ENCODE measurements at places on chromosomes 6 and 20.

DNA sequence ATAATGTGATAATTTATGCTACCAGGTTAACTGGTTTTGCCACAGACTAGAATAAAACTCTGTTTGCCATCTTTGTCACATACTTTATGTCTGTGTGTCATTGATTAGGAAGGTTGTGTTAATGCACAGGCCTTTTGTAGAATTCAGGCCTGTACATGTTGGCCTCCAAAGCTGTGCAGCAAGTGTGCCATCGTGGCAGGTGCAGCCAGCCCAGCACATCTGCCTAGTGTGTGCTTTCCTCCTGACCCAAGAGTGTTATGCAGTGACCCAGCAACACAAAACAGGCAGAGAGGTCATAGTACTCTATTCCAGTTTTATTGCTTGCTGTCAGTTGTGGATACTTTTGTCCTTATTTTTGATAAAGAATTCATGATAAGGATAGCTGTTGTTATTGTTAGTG is 3.7 kb downstream of the MAP3K4 start:
- H3K27ac ChIP-seq = no peak overlapping the region
- peaks cover 6% of the 10 kb centered on the region for H3K4me1 ChIP-seq
- no peak for DNase-seq
- H3K27me3 ChIP-seq = no peaks in the 10 kb centered on the region
- H3K4me3 ChIP-seq = no peak overlapping the region

DNA sequence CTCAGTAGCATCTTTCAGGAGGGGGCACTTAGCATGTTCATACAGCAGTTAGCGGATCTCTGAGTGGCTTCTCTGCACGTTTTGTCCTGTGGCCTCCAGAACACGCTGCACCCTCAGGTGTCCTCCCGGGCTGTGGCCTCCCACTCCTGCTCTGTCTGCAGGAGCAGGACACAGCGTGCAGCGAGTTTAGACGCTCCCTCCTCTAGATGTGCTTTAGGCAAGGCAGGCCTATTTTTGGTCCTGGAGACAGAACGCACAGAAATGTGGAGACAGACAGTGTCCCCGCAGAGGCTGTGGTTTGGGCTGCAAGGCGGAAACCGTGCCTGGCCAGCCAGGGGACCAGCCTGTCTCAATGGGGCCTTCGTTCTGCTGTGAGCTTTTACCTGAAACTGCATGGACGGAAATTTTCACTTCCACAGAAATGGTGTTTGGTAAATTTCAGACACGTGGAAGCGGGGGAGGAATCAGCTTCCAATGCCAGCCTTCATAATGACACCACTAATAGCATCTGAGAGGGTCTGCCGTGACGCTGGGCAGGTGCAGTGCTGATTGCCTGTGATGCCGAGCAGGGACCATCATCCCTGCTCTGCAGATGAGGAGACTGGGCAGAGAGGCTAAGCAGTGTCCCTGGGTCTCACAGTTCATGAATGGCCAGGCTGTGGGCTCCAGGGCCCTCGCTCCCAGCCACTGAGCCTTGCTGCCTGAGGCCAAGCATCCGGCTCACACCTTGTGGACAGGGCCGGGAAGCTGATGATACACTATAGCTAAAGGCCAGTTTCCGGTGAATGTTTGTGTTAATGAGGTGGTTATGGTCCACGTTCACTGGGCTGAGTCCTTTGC is 120.9 kb downstream of the SYCP2 start:
- H3K4me1 ChIP-seq = no peaks in the 10 kb centered on the region
- no peak overlapping the region for H3K4me3 ChIP-seq
- no peak overlapping the region for H3K27ac ChIP-seq
- peaks cover 52% of the 10 kb centered on the region for H3K27me3 ChIP-seq
- no peaks in the 10 kb centered on the region for H3K36me3 ChIP-seq

- H3K27ac ChIP-seq = no peak overlapping the region
- H3K4me1 ChIP-seq = no peaks in the 10 kb centered on the region
- no peak overlapping the region for H3K4me3 ChIP-seq
- H3K27me3 ChIP-seq = no peaks in the 10 kb centered on the region
- DNase-seq = no peak
Measured at GRCh38 chr6:152502421-152503188, 134.6 kb downstream of the SYNE1 start.

DNA sequence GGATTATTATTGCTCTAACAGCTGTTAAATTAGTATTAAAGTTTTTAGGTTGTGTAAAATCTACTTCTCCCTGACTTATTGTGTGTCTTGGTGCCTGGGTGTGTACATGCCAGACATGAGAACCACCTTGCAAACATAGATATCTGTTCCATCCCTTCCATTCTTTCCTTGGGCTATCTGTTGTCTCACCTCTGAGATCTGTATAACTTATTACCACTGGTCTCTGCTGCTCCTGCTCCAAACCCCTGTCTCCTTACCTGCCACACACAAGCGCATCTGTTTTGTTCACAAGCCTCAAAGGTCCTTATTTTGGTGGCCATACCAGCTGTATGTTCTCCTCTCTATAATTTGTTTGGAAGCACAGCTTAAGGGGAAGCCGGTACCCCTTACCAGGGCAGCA is 2.5 kb downstream of the LRRC1 start:
- no peaks in the 10 kb centered on the region for H3K4me1 ChIP-seq
- H3K27me3 ChIP-seq = peaks cover 30% of the 10 kb centered on the region
- no peaks in the 10 kb centered on the region for H3K36me3 ChIP-seq

DNA sequence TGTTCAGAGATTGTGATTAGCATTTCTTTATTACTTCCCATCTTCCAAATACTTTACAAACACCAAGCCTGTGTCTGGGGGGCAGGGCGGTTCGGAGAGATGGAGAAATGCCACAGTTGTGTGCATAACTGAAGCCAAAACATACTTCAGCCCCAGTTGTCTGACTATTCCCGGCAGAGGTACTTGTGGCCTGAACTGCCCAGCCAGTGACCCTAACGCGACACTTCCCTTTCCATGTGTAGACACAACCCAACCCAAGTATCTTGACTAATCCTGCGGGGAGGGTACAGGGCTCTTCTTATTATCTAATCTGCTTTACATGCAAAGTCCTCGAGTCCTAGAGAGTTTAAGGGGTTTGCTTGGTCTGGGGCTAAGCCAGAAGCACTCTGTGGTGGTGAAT is 46.2 kb downstream of the ISM1 start:
- no peak overlapping the region for H3K27ac ChIP-seq
- no peak overlapping the region for H3K4me3 ChIP-seq
- no peaks in the 10 kb centered on the region for H3K36me3 ChIP-seq
- no peaks in the 10 kb centered on the region for H3K27me3 ChIP-seq

DNA sequence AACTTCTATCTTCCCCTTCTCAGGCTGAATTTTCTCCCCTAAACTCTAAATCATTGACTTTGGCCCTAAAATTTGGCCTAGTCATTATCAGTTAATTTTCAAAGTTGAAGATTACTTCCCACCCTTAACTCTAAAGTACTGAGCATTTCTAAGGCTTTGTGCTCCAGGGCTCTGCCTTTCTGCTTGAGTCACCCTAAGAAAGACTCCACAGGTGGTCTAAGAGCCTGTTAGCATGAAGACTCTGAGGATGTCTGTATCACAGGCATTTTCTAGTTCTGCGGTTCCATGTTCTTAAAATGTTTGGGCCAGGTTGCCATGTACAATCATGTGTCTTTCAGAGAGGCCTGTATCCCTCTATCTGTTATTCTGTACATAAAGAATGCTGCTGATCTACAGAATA is 808.1 kb upstream of the MANEA start:
- H3K4me3 ChIP-seq = no peak overlapping the region
- DNase-seq = no peak
- H3K4me1 ChIP-seq = no peaks in the 10 kb centered on the region
- H3K27ac ChIP-seq = no peak overlapping the region

GRCh38 chr6:158662954-158663624 is 13.2 kb downstream of the SYTL3 start:
- peaks cover 64% of the 10 kb centered on the region for H3K27me3 ChIP-seq
- no peak for DNase-seq
- H3K36me3 ChIP-seq = no peaks in the 10 kb centered on the region

- peaks cover 5% of the 10 kb centered on the region for H3K27me3 ChIP-seq
- no peaks in the 10 kb centered on the region for H3K4me1 ChIP-seq
- H3K27ac ChIP-seq = no peak overlapping the region
- H3K36me3 ChIP-seq = no peaks in the 10 kb centered on the region
- H3K4me3 ChIP-seq = no peak overlapping the region
- DNase-seq = no peak
Measured at GRCh38 chr20:24895431-24895830, 53.6 kb upstream of the CST7 start.

DNA sequence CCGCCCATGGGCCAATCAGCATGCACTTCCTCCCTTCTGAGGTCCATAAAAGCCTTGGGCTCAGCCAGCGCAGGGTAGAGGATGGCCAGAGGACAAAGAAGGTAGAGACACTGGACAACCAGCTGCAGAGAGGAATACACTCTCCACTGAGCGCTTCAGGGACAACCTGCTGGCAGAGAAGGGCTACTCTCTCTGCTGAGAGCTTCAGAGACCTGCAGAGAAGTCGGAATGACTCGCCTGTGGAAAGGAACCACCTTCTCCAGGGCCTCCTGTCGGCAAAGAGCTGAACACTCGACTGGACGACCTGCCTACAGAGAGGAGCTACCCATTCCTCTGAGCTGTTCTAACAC is 31.4 kb upstream of the SLA2 start:
- no peak overlapping the region for H3K27ac ChIP-seq
- no peak for DNase-seq
- no peak overlapping the region for H3K4me3 ChIP-seq
- H3K36me3 ChIP-seq = peaks cover 13% of the 10 kb centered on the region

- H3K4me3 ChIP-seq = no peak overlapping the region
- no peaks in the 10 kb centered on the region for H3K36me3 ChIP-seq
- peaks cover 26% of the 10 kb centered on the region for H3K27me3 ChIP-seq
Measured at GRCh38 chr6:159214281-159214680, 45.1 kb downstream of the FNDC1 start.

DNA sequence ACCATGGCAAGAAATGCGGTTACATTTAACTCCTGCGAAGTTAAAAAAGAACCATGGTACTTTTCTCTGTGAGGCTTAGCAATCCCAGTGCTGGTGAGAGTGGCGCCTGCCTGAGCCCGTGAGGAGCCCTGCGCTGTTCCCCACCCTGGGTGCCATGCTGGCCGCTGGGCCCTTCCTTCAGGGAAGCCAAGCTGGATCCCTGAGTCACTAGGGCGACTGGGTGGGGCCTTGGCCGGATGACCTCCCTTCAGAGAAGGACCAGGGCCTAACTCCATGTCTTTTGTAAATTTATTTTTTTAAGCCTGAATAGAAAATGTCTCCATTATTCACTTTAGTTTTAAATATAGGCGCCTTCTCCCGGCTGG is 209.1 kb downstream of the ERMARD start:
- H3K27me3 ChIP-seq = peaks cover 88% of the 10 kb centered on the region
- no peak overlapping the region for H3K27ac ChIP-seq
- no peak for DNase-seq
- H3K36me3 ChIP-seq = no peaks in the 10 kb centered on the region
- H3K4me1 ChIP-seq = peaks cover 19% of the 10 kb centered on the region

DNA sequence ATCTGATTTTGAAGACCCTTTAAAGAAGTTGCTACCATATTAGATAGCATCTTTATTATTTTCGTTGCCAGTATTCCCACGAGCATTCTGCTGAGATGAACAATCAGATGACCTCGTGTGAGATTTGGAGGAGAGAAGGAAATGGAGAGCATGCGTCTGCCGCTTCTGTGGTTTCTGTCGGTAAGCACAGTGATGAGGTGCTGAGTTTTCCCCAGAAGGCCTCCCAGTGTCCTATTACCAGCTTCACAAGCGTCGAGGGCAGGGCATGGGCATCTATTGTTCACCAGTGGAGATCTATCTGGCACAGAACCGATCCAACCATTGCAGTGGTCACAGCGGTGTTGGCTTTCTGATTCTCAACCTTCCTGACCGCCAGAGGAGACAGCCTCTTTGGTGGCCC is 29.4 kb downstream of the TRAF3IP2 start:
- H3K27ac ChIP-seq = no peak overlapping the region
- H3K4me1 ChIP-seq = no peaks in the 10 kb centered on the region
- DNase-seq = no peak
- H3K4me3 ChIP-seq = no peak overlapping the region
- no peaks in the 10 kb centered on the region for H3K27me3 ChIP-seq

GRCh38 chr6:167711211-167711610 is 115.5 kb upstream of the AFDN start:
- H3K36me3 ChIP-seq = no peaks in the 10 kb centered on the region
- H3K27ac ChIP-seq = no peak overlapping the region
- no peak overlapping the region for H3K4me3 ChIP-seq
- DNase-seq = no peak

- peaks cover 34% of the 10 kb centered on the region for H3K36me3 ChIP-seq
- H3K27ac ChIP-seq = peak overlapping the region; percentile 21
- H3K27me3 ChIP-seq = no peaks in the 10 kb centered on the region
- H3K4me1 ChIP-seq = no peaks in the 10 kb centered on the region
Measured at GRCh38 chr6:136593748-136594490, 43.7 kb upstream of the MAP7 start.

DNA sequence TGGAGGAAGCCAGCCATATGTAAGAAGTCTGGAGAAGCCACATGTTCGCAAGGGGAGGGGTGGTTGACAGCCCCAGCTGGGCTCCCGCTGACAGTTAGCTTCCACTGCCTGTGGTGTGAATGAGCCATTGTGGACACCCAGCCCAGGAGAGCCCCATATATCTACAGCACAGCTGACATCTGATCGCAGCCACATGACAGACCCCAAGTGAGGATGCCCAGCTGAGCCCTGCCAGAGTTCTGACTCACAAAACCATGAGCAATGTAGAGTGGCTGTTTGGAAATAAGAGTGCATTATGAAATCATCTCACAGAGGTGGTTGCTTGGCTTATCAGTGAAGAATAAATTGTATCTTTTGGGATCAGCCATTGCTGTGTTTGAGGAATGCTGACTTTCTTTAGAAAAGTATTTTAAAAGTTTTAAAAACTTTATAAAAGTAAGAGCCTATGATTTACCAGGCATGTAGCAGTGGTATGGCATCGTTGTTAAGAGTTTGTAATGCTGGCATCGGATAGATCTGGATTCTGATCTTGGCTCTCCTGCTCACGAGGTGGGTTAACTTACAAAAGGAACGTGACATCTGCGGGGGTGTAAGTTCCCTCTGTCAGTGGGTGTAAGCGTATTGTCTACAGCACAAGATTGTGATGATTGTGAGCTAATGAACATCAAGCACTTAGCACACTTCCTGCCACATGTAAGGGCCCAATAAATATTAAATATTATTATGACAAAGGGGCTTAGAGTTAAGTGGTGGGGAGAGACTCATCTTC is 24.1 kb downstream of the CFAP61 start:
- H3K4me1 ChIP-seq = no peaks in the 10 kb centered on the region
- no peak overlapping the region for H3K4me3 ChIP-seq
- H3K27ac ChIP-seq = no peak overlapping the region
- DNase-seq = no peak

- no peak overlapping the region for H3K4me3 ChIP-seq
- H3K27ac ChIP-seq = no peak overlapping the region
- H3K27me3 ChIP-seq = no peaks in the 10 kb centered on the region
Measured at GRCh38 chr6:81785377-81785776, 32.9 kb upstream of the TENT5A start.

Data from K562 (cell line).